ENCODE measurements at places on chromosomes 11 and 22.

- DNase-seq: no peak
These were observed 80.5 kb downstream of the PGR start for GRCh38 chr11:101049123-101049522.

GRCh38 chr11:76185931-76186401 is 20.3 kb downstream of the WNT11 start:
- DNase-seq: no peak

GRCh38 chr11:85787168-85787567 is 23.8 kb downstream of the SYTL2 start:
- no peak for DNase-seq

DNA sequence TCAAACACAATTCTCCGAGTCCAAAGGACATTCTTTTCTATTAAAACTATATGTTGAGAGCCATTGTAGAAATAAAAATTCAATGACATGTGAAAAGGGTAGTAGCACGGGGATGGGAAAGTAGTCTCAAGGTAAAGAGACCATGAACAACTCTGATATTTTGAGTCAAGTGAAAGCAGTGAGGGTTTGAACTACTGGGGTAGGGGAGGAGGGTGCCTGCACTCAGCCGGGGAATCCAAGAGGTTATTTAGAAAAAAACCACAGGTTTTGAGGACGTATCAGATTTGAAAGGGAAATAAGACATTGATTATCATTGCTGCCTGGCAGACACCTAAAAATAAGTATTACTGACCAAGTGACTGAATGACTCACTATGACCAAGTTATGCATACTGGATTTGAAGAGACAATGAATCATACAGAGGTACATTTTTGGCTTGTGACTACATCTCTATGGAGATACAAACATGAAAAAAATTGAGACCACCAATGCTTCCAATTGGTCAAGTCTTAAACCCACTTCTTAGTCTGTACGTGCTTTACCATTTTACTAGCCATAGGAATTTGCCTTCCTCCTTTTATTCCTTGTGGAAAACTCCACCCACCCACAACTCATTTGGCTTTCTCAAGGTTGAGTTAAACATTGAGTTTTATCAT is 2.2 kb upstream of the OR52H1 start:
- DNase-seq: no peak

GRCh38 chr11:73645121-73645969 is 1.0 kb upstream of the PLEKHB1 start:
- DNase-seq: no peak

- no peak for DNase-seq
These were observed 282.9 kb downstream of the LUZP2 start for GRCh38 chr11:24779791-24780190.

GRCh38 chr11:19444231-19444630 is 203.5 kb upstream of the E2F8 start:
- no peak for DNase-seq
